Central memory CD4-positive, alpha-beta T cell (primary cell): ENCODE measurements at places on chromosomes 3 and 15.

DNA sequence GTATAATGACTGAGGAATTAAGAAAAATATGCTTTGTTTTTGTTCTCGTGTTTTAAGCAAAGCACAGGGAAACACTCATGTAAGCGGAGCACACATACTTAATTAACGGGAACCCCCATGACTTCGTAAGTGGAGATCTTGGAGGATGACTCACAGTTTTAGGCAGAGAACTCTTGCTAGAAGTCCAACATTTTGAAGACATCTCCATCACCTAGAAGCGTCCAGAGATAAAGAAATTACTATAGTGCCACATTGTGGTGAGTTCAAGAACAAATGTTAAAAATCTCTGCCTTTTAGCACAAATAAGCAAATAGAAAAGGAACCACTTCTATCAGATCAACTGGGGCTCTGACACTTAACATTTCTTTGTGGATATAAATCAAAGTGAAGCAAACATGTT, 194.1 kb upstream of the ARHGEF26 start:
- DNase-seq, result no peak

DNA sequence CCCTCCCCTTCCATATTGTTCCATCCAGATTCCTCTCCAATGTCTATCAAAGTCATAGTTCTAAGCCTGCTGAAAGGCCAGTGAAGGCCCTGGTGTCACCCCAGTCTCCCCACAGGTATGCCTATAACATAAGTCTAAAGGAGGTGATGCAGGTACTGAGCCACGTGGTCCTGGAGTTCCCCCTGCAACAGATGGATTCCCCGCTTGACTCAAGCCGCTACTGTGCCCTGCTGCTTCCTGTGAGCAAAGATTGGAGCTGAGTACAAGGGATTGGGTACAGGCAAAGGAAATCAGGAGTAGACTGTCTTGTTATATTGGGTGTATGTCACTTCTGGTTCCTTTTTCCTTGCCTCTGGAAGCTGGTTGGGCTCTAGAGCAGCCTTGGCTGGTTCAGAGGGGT, 8.2 kb downstream of the EIF2B5 start:
- no peak for DNase-seq

DNA sequence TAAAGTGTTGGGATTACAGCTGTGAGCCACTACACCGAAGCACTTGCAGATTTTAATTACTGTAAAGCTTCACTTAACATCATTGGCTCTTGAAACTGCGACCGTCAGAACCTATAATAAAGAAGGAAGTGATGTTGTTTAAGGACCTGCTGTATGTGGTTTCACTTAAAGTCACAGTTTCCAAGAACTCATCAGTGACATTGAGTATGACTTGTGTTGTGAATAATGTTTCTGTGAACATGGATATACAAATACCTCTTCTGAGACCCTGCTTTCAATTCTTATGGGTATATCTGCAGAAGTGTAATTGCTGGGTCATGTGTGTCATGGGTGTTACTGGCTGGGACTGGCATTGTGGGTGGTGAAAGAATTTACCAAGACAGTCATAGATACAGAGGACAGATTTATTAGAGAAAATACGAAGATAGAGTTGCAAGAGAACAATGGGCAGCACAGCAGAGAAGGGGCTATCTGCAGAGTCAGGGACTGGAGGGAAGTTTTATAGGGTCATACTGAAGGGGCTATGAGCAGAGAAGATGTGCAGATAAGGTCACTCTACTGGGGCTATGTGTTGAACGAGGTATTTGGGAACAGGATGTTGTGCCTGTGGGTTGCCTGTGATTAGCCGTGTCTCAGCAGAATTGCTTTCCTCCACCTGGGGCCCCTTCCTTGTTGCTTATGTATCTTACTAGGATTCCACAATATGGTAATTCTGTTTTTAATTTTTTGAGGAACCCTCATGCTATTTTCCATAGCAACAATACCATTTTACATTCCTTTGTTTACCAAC, 4.5 kb downstream of the NDUFB5 start:
- peak; percentile 13 for DNase-seq

- no peak for DNase-seq
Measured at GRCh38 chr15:72196409-72197040, 1.1 kb downstream of the GRAMD2A start.

- DNase-seq, result no peak
Measured at GRCh38 chr15:100731267-100732152, 129.1 kb downstream of the ASB7 start.

GRCh38 chr15:90845201-90845949, 23.0 kb upstream of the FURIN start:
- DNase-seq, result no peak

DNA sequence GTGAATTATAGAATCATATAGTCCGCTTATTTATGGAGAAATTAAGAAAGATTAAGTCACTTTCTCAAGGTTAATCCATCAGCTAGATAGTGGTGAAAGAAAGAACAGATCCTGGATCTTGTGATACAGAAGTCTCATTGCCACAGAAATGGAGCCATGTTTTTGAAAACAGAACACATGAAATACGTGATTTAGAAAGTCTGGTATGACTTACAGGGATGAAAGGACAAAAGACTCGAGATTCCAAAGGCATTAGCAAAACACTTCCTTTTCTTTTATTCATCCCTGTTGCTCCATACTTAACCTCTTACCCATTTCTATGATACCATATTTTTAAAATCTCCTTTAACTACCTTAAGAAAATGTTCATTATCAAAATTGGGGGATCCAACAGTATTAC, 40.0 kb upstream of the TEX9 start:
- no peak for DNase-seq

GRCh38 chr3:65030847-65031463, 343.2 kb upstream of the ADAMTS9 start:
- no peak for DNase-seq
